ENCODE measurements at places on chromosomes 2 and 18.

- peak; percentile 90 for DNase-seq
Observed at GRCh38 chr2:96342085-96342484, 6.5 kb downstream of the NCAPH start.

- no peak for DNase-seq
Observed at GRCh38 chr2:199607914-199608313, 150.2 kb upstream of the SATB2 start.

GRCh38 chr2:105595536-105595935, 149.2 kb upstream of the NCK2 start:
- peak; percentile 24 for DNase-seq

DNA sequence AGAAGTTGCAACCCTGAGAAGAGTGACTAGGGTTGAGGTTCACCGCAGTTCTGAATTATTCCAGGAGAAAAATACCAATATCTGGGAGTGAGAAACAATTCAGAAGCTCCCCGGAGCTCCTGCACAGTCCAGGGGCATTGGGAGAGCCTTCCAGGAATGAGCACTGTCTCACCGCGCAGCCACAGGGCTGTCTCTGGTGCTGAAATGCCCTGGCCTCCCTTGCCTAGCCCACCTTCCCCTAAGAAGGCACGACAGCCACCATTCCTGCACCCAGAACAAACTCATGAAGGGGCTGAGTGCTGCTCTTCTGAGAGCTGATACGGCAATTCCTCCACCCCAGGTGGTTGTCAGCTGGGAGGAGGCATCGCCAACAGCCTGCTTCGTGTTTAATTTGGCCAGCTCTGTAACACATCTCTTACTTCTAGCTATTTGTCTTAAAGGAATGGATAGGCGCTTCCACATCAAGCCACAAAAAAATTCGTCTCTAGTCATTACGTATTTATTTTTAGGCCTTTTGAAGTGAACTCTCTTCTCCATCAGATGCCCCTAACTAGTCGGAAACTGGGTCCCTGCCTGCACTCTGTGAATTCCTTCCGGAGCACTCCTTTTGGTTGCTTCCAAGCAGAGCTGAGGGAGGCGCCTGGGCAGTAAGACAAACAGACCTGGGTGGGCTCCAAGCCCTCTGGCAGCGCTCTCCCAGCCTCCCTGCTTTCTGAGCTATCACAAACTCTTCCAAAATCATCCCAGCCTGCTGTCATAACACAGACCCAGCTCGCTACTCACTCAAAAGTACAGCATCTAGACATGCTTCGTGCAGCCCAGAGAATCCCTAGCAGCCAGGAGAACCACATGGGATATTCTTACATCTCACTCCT, 120.5 kb upstream of the CCDC68 start:
- DNase-seq: no peak

GRCh38 chr2:189128970-189129369, 50.6 kb downstream of the COL5A2 start:
- no peak for DNase-seq

- DNase-seq: no peak
Observed at GRCh38 chr2:240458044-240458899, 22.8 kb downstream of the GPC1 start.

DNA sequence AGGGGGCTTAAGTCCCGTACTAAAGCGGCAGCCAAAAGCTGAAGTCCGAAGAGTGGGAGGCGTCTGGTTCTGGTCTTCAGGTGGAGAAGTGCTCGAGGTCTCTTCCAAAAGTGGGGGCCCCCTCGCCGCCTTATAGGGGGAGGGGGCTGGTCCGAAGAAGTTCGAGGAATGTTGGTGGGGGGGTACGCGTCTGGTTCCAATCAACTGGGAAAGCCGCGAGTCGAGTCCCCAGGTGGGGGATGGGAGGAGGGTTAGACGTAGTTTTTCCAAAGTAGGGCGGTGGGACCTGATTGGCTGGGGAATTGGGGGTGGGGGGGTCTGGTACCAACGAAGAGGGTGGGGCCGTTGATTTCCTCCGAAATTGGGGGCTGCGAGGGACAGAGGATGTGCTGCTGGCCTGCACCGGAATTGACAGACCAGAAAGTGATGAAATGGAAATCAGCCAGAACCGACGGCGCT, 594 bp downstream of the ITM2C start:
- DNase-seq: no peak

GRCh38 chr18:23585897-23586248, 433 bp downstream of the NPC1 start:
- DNase-seq: no peak

- no peak for DNase-seq
Observed at GRCh38 chr18:21272016-21272579, 30.1 kb downstream of the GREB1L start.

- peak; percentile 98 for DNase-seq
Observed at GRCh38 chr2:124267794-124268193, 242.7 kb downstream of the CNTNAP5 start.

DNA sequence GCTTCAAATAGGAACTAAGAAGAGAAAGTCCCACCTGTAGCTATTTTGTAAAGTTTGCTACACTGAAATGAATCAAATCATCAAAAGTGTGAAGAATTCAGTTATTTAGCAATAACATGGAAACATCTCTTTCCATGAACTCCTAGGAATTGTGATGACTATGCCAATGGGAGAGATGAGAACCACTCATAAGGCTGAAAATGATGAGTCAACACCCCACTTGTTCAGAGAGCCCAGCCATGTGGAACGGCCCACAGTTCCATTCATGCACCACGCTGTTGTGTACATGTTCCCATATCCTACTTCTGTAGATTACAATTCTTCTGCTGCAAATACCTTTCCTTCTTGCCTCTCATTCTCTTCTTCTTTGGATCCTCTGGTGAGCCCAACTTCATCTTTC, 645.5 kb upstream of the ID2 start:
- DNase-seq: peak; percentile 9

DNA sequence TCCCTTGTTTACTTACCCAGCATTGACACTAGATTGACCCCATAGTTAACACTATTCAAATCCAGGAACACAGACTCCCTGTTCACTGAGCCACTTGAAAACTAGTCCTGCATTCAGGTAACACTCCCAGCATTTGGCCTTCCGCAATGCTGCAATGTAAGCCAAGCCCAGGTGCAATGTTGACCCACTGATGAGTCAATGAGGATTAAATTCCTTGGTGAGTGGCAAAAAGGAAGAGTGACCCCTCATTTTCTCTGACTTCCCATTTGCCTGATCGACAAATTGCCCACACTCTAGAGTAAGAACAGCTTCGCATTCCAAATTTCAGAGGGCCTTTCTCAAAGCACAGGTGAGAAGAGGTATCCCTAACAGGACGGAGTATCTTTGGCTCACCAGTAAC, 251.9 kb downstream of the FBXO15 start:
- DNase-seq: no peak

GRCh38 chr2:33788044-33788443, 188.9 kb upstream of the FAM98A start:
- DNase-seq: no peak

DNA sequence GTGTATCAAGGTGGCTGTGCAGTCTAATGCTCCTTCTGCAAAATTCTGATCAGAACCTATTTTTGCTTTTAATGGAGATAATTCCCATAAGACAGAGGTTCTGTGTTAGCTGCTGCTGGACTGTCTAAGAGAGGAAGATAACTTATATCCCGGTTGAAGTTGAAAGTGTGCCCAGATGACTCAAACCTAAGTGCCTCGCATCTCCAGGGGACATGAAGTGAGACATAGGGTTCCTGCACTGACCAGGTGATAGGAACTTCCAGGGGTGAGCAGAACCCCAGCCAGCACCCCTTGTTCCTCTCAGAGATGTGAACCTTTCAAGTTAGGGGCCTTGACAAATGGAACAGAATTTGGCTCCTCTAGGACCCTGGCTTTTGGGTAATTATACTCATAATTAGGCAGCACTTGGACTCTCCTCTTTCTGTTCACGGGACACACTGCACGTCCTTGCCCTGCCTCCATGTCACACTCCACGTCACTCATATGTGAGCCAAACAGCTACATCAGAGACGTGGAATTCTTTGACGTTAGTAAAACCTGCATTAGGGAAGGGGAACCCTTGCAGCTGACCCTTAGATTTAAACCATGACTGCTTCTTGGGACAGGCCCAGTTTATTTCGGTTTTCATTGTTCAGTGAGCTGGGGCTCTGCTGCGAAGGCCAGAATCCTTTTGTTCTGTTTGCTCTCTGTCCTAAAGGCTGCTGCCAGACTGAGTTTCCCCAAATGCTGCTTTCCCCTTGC, 104.5 kb upstream of the ALPP start:
- DNase-seq: no peak

GRCh38 chr2:113148606-113149552, 21.5 kb downstream of the IL1RN start:
- no peak for DNase-seq

- no peak for DNase-seq
Observed at GRCh38 chr2:182625814-182626213, 90.2 kb upstream of the DNAJC10 start.

DNA sequence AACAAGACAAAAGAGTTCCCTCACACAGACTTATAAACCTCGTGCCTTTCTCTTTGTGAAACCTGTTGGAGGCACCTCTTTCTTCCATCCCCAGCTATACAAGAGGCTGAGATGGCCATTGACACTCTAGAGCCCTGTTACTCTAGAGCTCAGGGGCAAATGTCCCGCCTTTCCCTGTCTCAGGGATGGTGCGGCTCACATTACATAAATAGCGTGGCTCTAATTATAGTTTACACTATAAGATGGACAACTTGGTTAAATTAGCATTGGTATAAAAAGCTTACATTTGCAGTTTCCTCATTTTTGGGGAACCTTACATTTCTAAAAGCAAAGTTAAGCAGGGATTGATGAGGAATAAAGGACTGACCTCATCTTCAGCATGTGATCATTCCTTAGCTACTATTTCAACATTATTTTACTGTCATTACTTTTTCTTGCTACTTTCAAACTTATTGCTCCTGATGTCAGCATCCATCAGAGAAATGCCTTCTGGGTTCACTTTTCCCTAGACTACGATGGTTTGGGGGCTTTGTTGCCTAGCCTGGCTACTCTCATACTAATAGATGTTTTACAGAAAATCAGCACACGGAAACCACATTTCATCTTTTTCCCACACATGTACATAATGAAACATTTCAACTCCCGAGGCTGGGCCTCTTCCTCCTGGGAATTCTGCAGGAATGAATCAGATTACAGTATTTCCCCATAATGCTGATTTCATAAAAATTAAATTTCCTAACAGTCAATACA, 40.4 kb downstream of the FTCDNL1 start:
- peak; percentile 29 for DNase-seq

DNA sequence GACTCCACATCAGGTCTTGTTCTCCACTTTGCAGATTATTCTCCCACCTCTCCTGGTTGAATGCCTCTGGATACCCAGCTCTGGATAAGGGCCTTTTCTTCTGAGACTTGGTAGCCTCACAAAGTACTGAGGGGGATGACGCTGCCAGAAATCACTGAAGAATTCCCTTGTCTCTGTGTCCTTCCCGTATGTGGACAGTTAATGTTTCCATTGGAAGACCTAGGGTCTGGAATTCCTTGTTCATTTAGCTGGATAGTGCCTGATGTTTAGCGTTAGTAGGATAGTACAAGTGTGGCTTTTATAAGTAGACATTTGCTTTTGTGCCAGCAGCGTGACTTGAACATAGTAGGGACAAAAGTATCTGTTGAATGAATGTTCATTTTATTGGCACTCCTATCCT, 76.9 kb downstream of the CLHC1 start:
- no peak for DNase-seq

DNA sequence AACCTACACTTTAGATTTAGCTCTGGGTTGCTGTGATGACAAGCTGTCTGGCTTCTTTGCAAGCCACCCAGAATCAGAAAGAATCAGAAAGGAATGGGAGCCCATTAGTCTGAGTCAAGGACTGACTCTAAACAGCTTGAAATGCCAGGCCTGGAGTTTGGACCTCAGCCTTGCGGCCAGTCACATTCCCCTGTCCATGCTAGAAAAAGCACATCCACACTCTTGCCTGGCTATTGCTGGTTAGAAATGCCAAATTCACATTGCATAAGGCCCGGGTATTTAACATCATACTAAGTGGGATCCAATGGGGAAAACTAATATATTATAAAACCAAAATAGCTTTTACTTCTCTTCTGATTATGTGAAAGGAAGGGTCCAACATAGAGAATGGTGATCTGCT, 756.8 kb upstream of the KLHL29 start:
- no peak for DNase-seq

GRCh38 chr18:51603111-51603510, 405.6 kb upstream of the MEX3C start:
- DNase-seq: no peak

- no peak for DNase-seq
Observed at GRCh38 chr18:75068682-75069435, 140.1 kb downstream of the PTGR3 start.

All from amniotic epithelial cell (primary cell).